ENCODE measurements at places on chromosomes 5 and 9.

- DNase-seq = no peak
Measured at GRCh38 chr5:56908942-56909293, 478 bp upstream of the SETD9 start.

- DNase-seq = no peak
Measured at GRCh38 chr9:127826253-127826913, 23.7 kb downstream of the FPGS start.

GRCh38 chr5:149434162-149435014 lies 55.3 kb upstream of the IL17B start:
- DNase-seq = peak; percentile 58

- DNase-seq = no peak
Measured at GRCh38 chr5:111165058-111165457, 59.1 kb upstream of the CAMK4 start.

- DNase-seq = no peak
Measured at GRCh38 chr9:122125509-122126330, 32.6 kb upstream of the TTLL11 start.

DNA sequence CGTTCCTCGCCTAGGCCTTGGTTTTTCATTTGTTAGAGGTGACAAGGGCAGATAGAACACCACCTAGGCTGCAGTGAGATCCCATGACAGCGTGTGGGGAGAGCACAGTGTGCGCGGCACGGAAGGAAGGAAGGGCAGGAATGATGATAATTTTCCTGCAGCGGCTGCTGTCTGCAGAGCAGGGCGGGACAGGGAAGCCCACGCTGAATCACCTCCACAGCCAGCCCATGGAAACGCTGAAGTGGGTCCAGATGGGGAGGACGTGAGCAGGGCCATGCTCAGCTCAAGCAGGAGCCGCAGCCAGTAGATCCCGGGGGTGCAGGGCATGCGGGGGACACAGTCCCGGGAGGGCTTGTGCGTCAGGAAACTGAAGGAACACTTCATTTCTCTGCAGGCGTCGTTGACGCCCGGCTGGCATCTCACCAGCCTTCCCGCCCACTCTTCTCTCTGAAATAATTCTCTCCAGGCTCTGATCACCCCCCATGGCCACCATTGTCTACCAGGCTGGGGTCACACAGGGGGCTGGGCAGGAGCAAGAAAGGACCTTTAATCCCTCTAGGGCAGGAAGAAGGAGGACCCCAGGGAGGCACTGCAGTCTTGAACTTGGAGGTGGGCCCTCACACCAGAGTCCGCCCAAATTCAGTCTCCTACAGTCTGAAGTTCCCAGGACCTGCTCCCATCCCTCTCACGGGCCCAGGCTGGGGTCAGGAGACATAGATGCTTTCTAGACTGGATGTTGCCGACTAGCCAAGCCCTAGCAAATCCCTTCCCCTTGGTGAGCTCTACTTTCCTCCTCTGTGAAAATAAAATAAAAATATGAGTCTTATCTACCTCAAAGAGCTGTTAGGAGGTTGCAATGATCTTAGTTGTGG lies 20.9 kb upstream of the SYNPO start:
- DNase-seq = no peak

- peak; percentile 4 for DNase-seq
Measured at GRCh38 chr9:106350777-106351176, 512.2 kb upstream of the ZNF462 start.

DNA sequence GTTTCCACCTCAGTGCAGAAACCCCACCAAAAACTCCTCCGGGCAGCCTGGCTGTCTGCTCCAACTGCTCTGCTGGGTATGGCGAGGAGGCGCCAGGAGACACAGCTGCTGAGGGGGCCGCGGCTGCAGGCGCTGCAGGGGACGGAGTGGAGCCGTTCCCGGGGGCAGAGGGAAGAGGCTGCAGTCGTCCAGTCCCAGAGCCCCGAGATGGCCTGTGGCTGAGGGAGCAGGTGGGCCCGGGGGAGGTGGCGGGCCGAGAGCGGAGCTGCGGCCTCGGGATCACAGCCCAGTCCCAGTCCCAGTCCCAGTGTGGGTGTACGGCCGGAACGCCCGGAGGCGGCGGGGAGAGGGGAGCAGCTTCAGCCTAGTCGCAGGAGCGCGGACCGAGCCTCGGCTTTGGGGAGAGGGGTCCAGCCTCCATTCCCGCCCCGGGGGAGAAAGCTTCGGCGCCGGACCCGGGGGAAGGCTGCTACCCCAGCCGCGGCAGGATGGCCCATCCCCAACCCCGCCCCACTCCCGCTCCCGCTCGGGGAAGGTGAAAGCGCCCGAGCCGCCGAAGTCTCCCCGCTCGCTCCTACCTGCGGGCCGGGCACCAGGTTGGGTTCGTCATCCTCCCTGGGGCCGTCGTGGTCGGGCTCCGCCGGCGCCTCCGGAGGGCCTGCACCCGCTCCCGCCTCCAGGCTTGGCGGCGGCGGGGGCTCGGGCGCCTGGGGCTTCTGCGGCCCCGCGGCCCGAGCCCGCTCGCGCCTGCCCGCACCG lies 513 bp downstream of the FAM193B start:
- no peak for DNase-seq

DNA sequence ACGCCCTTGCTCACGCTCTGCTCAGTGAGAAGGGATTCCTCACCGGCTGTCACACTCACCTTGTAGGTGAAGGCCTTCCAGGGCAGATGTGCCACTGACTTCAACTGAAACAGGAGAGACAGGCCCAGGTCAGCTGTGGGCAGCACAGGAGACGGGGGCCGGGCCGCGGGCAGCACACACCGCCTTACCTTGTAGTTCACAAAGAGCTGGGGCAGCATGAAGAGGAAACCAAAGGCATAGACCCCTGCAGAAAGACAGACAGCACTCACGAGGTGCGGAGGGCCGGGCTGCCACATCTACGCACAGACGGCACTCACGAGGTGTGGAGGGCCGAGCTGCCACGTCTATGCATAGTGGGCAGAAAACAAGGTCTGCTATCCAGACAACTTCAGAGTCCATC lies 23.3 kb downstream of the CLPTM1L start:
- no peak for DNase-seq

- no peak for DNase-seq
Measured at GRCh38 chr9:22244139-22245011, 202.2 kb upstream of the DMRTA1 start.

DNA sequence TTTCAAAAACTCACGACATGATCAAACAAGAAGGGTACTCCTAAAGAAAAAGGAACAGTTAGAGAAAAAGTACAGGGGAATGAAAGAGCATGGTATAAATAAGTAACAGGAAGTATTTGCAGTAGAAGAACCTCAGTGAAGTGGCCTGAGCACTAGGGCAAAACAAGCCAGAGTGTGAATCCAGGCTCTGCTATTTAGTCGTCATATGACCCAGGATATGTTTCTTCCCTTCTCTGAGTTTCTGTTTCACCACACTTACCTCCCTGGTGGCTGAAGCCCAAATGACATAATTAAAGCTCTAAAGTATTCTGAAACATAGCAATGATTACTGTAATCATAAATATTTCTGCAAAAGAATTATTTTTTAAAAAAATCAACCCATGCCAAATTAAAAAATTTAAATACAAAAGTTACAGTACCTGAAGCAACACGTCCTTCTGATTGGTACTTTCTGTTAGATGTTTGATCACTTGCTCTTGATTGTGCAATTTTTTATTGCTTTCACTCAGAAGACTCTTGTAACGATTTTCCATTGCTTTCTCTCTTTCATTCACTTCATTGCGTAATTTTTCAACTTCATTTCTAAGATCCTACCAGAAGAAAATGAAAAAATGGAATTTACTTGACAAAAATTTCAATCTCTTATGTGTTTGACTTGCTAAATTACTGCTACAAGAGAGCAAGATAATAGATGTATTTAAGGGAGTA lies 88.9 kb downstream of the CDK5RAP2 start:
- DNase-seq = no peak

DNA sequence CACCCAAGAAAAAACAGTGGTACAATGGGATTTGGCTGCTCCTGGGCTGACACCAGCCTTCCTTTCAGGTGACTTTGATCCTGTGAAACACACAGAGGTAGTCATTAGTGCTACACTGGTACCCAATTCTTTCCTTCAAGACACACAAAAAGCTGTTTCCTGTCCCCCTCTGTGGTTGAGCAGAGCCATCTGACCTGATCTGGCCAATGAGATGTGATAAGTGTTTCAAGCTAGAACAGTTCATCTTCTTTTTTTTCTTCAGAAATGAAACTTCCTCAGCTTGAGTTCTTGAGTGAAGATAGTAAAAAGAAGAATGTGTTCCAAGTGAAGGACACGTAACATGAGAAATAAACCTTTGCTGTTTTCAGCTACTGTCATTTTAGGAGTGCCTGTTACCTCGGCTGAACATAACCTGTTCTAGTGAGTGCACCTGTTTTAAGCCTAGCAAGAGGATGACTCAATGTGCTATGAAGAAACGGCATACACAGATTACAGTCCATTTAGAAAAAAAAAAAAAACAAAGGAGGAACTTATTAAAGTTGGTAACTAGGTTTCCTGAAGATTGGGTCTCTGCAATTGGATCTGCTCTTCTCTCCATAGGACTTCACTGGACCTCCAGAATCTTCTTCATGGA lies 287.8 kb downstream of the GAS1 start:
- DNase-seq = no peak

DNA sequence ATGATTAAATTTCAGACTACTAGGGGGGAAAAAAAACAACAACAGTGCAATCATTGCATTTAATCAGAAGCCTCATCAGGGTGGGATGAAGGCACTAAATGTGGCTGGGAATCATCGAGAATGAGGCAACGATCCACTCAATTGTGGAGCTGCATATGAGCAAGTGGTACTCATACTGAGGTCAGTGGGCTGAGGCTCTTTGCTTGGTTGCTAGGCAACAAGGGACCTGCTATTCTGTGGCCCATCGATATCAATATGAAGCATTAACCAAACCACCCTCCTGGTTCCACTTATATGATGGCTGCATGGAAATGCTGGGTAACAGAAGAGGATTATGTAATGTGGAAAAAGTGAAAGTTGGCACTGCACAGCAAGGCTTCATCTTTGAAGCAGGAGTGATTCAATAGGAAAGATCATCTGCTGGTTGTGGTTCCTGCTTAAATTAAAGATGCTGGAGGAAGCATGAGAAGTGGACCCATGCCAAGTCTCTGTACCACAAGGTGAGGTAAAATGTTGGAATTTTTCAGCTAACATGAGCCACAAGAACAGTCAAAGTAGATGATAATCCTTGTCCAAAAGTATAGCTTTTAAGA lies 159.8 kb upstream of the HMHB1 start:
- DNase-seq = no peak

GRCh38 chr9:8599937-8600336 lies 800.4 kb upstream of the DMAC1 start:
- DNase-seq = no peak

- DNase-seq = no peak
Measured at GRCh38 chr5:168946363-168946762, 354.6 kb downstream of the SLIT3 start.

DNA sequence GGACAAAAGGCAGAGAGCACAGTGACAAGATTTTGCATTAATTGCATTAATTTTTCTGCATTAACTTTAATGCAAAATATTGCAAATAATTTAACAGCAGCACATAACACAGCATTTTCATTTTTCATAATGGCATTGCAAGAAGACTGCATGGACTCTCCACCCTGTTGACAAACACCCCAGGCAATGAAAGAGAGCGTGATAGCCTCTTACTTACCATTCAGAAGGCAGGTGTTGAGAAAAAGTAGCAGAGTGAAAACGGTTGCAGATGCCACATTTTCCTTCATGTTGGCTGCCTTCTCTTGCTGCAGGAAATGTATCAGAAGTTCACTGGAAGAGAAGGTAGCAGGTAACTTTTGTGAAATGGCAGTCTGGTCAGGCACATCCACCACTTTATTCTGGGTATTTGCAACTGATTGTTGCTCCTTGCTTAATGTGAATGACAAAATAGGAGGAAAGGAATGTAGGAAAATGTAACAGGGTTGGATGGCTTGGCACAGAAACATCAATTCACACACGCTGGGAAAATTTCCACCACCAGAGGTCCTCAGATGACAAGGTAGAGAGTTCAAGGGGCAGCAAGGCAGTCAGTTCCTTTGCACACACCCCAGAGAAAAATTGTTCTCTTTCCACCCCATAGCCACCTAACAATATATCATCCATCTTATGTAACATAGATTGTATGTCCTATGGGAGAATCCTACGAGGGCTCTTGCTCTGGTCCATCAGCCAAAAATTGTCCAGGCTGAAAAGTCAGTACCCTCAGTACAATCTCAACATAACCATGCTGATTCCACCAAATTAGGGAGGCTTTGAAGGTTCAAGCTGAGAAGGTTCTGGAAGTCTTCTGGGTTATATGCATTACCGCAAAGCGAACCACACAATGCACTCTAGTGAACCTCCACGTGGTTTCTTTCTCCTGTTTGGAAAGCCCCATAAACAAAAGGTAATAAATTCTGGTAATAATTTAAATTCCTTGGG lies 41.9 kb upstream of the AGXT2 start:
- DNase-seq = peak; percentile 3

- no peak for DNase-seq
Measured at GRCh38 chr9:92762781-92763708, 1.6 kb downstream of the BICD2 start.

GRCh38 chr5:130400091-130400490 lies 495.8 kb downstream of the CHSY3 start:
- DNase-seq = no peak

DNA sequence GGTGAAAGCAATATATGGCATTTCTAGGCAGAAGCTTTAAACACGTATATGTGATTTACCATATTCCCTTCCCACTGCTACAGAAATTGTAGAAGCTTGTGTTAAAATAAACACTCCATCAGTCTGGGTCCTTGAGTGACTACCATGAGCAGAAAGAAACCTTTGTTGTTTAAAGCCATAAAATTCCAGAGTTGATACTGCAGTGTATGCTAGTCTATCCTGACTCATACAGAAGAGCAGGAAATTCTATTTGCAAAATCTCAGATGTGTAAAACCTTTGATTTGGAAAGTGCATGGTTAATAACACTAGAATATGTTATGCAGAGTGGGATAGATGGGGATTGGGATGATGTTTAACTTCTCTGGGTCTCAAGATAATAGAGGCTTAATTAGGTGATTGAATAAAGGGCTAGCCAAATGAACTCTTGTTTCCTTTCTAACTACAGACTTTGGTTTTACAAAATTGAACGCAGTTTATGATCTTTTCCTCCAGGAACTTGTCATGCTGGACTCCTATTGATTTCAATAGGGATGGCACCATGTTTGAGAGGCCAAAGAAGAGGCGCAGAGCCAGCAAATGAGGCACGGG lies 282.7 kb upstream of the VLDLR start:
- DNase-seq = no peak

Data from CMK (cell line).